ENCODE measurements at places on chromosomes 3 and 15.

DNA sequence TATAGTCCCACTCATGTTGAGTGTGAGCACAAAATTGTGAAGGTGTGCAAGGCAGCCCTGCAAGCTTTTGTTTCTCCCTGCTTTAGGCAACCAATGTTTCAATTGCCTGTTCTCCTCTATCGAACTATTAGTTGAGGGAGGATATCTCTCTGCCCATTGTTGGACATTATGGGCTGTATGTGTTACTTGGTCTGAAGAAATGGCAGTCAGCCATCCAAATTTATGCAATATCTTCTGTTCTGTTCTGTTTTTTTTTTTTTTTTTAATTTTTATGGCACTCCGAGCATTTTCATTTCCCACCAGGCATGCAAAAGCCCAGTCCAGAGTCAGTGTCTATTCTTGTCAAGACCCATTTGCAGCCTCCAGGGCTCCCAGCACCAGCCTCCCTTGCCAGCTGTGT lies 44.0 kb downstream of the ANAPC13 start:
- H3K27me3 ChIP-seq, result peaks cover 34% of the 10 kb centered on the region
- no peak overlapping the region for H3K4me3 ChIP-seq
- H3K4me1 ChIP-seq, result no peaks in the 10 kb centered on the region
- H3K36me3 ChIP-seq, result no peaks in the 10 kb centered on the region
- H3K27ac ChIP-seq, result no peak overlapping the region
- ATAC-seq, result no peak

DNA sequence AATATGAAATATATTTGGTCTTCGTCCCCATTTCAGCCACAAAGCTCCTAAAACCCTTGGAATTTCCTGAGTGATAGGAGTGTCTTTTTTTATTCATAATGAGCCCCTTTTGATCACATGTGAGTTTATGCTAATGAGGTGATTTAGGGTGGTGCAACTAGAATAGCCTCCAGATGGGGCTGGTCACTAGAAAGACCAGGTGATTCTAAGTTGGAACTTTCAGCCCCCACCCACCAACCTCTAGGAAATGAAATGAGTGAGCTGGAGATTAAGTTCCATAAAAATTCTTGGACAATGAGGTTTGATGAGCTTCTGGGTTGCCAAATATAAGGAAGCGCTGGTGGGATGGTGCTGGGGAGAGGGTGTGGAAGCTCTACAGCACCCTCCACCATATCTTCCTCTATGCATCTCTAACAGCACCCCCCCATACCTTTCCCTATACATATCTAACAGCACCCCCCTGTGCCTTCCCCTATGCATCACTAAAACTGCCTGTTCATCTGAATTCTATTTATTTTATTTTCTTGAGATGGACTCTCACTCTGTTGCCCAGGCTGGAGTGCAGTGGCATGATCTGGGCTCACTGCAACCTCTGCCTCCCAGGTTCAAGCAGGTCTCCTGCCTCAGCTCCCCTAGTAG lies 2.1 kb upstream of the SMCO1 start:
- H3K27ac ChIP-seq, result no peak overlapping the region
- H3K36me3 ChIP-seq, result no peaks in the 10 kb centered on the region
- no peak overlapping the region for H3K4me3 ChIP-seq

- peak; percentile 63 for ATAC-seq
- no peaks in the 10 kb centered on the region for H3K4me1 ChIP-seq
- H3K4me3 ChIP-seq, result no peak overlapping the region
- no peak overlapping the region for H3K27ac ChIP-seq
Observed at GRCh38 chr3:186247821-186248814, 113.9 kb downstream of the DGKG start.

DNA sequence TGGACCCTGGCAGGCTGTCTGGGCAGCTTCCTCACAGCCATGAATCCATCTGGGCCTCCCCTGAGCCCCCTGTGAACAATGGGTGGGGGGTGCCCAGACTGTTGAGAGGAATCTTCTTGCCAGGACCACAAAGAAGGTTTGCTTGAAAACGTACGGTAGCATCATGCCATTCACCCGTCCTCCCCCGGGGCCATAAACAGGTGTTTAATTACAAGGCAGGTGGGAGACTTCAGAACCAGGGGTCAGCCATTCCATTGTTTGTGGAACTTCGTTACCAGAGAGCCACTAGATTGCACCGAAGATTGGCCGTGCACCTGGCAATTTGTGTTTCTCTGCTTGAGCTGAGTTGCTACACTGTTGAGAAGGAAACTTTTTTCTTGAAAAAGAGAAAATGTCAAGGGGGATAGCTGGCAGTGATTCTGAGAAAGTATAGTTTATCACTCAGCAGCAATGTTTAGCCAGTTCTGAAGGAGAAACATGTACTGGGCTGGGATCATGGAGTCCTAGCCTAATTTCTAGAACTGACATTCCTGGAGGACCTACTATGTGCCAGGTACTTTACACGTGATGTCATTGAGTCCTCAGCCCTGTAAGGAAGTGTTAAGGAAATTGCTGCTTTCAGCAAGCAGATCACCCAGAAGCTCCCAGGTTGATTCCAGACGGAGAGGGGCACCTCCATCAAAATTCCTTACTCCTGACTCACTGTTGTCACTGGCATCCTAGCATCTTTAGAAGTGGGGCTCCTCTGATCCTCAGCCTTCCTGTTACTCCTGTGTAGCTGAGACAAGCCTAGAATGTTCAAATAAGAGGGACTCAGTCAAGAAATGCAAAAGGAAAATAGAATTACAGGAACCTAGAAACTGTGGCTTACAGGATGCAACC lies 103.8 kb upstream of the UBE2E1 start:
- no peak overlapping the region for H3K27ac ChIP-seq
- H3K4me1 ChIP-seq, result no peaks in the 10 kb centered on the region
- no peaks in the 10 kb centered on the region for H3K36me3 ChIP-seq

DNA sequence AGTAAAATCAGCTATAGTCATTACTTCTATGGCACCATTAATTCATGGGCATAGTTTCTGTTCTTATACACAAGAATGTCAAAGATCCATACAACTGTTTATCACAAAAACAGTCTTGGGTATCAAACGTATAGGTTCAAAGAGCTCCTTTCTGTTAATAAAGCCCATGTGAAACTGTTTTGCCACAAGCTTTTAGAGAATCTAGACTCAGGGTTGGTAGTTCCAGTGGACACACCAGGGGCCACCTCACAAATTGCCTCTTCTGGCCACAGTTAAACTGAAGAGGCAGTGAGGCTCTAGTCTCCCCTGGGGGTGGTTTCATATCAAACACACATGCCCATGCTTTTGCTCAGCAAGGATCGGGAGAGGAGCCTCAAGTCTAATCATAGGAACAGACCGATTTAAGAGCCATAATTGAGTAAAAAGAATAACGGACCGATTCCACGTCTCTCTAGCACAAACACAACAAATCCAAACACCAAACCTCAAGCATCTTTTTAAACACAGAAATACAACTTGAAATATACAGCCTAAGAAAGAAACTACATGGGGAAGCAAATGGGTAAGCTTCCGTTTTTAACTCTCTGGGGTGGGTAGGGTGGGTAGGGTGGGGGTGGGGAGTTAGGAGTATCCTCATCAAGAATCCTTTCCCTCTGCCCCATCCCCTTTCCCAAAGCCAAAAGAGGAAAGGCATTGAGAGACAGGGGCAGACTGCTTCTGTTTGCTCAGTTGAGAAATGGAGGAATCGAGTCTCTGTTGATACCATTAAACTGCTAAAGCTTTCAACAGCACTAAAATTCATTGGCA lies 443.3 kb downstream of the MAGI1 start:
- no peak for ATAC-seq
- H3K27ac ChIP-seq, result no peak overlapping the region
- no peaks in the 10 kb centered on the region for H3K36me3 ChIP-seq
- no peak overlapping the region for H3K4me3 ChIP-seq
- H3K4me1 ChIP-seq, result no peaks in the 10 kb centered on the region

DNA sequence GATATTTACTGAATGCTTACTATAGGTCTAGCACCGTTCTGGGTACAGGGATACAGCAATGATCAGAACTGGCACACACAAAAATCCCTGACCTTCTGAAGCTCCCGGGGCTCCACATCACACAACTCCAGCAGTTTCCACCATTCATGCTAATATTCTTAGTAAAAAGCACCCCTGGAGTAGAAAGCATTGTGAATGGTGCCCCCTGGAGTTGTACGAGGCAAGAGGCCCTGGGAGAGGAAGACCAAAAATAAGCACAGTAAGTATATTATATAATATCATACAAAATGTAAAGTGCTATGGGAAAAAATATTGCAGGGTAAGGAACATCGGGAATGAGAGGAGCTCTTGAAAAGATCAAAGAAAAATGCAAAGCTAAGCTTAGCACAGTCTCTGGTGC lies 790 bp upstream of the SRGAP3 start:
- no peak overlapping the region for H3K27ac ChIP-seq
- no peak for ATAC-seq
- H3K4me3 ChIP-seq, result no peak overlapping the region
- H3K4me1 ChIP-seq, result peaks cover 12% of the 10 kb centered on the region
- no peaks in the 10 kb centered on the region for H3K36me3 ChIP-seq

DNA sequence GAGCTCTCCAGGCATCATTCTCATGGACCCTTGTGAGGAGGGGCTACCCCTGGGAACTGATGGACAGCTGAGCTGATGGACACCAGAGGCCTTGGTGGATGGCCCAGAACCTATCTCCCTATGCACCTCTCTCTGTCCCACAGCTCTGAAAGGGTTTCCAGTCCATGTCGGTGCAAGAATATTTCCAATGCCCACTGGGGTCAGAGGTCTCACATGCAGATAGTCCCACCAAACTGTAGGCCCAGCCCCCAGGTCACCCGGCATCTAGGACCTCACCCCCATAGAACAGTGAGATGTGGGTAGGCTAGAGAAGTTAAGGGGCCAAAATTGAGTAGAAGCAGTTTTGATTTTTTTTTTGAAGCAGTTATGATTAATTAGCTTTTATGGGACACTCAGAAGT lies 2.6 kb downstream of the ALPK3 start:
- no peaks in the 10 kb centered on the region for H3K36me3 ChIP-seq
- peaks cover 8% of the 10 kb centered on the region for H3K4me1 ChIP-seq
- H3K4me3 ChIP-seq, result no peak overlapping the region
- no peak overlapping the region for H3K27ac ChIP-seq

DNA sequence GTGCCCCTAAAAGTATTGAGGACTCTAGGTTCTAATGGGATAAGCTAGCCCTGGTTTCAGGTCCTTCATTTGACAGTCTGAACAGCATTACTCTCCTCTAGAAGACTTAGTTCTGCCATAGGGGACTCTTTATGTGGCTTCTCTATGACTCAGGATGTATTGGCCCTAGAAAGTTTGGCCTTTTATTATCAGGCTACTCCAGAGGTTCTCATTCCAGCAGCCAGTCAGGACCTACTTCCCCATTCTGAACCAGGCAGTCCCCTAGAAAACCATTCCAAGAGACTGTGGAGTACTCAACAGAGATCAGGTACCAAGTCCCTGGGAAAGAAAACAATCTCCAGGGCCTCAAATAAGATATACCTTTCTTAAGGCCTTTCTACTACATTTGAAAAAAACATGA lies 157.9 kb upstream of the TSPAN3 start:
- ATAC-seq, result no peak
- H3K27ac ChIP-seq, result no peak overlapping the region
- no peaks in the 10 kb centered on the region for H3K27me3 ChIP-seq
- no peaks in the 10 kb centered on the region for H3K36me3 ChIP-seq

GRCh38 chr15:50939911-50940310 lies 31.4 kb downstream of the AP4E1 start:
- H3K4me1 ChIP-seq, result no peaks in the 10 kb centered on the region
- H3K36me3 ChIP-seq, result peaks cover 65% of the 10 kb centered on the region
- H3K27me3 ChIP-seq, result no peaks in the 10 kb centered on the region
- H3K4me3 ChIP-seq, result no peak overlapping the region
- H3K27ac ChIP-seq, result no peak overlapping the region

- peaks cover 10% of the 10 kb centered on the region for H3K36me3 ChIP-seq
- H3K27me3 ChIP-seq, result no peaks in the 10 kb centered on the region
- peak overlapping the region; percentile 93 for H3K4me3 ChIP-seq
- H3K4me1 ChIP-seq, result peaks cover 38% of the 10 kb centered on the region
- no peak overlapping the region for H3K27ac ChIP-seq
- no peak for ATAC-seq
Observed at GRCh38 chr15:73629798-73630429, 3.3 kb downstream of the NPTN start.

GRCh38 chr3:24648063-24648462 lies 153.4 kb upstream of the THRB start:
- H3K4me3 ChIP-seq, result no peak overlapping the region
- H3K4me1 ChIP-seq, result no peaks in the 10 kb centered on the region
- no peak for ATAC-seq
- H3K27me3 ChIP-seq, result no peaks in the 10 kb centered on the region
- H3K36me3 ChIP-seq, result no peaks in the 10 kb centered on the region

GRCh38 chr15:43168192-43169107 lies 16.8 kb upstream of the CCNDBP1 start:
- peaks cover 64% of the 10 kb centered on the region for H3K36me3 ChIP-seq
- no peaks in the 10 kb centered on the region for H3K4me1 ChIP-seq
- no peak overlapping the region for H3K4me3 ChIP-seq
- no peak overlapping the region for H3K27ac ChIP-seq

DNA sequence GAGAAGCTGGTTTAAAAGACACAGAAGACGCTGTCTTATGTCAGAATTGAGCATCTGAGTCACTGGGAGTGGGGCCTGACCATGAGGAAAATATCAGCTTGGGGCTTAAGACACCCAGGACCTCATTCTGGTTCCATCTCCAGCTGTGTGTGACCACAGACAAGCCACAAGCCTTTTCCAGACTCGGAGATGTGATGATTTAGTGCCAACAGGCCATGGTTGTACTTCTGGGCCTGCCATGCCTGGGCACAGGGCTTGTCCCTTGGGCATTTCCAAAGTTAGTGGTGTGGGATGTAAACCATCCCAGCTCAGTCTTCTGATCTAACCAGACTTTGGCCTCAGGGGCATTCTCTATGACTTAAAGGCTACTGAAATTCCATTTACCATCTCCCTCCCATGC lies 269.8 kb downstream of the RYR3 start:
- peaks cover under 1% of the 10 kb centered on the region for H3K27me3 ChIP-seq
- no peaks in the 10 kb centered on the region for H3K4me1 ChIP-seq
- ATAC-seq, result no peak
- no peak overlapping the region for H3K4me3 ChIP-seq

Measured in activated T-helper 17 cell treated with anti-CD3 and anti-CD28 coated beads, Interleukin-2, amount 50 U/mL, for 72 hours (primary cell).